ENCODE measurements at places on chromosomes 3 and 15. TPM values are rescaled to one million over a fixed set of nuclear protein-coding genes. Genes with fewer than 3 reads are reported as not detected.

DNA sequence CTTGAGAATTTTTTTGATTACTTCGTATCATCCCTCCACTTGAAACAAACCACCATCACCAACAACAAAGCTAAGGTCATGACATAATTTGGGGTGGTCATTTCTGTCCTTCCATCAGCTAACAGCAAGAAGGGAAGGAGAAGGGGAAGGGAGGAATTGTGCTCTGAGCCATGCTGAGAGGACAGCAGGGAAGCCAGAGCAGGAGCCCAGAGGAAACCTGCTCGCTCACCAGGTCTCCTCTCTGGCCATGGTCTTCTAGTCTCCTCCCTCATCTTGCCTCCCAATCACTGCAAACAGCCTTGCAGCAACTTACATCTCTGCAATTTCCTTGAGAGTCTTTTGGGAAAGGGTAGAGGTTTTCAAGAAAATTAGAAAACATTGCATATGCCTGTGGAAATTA lies 196.7 kb downstream of the SSR3 start:
- H3K4me1 ChIP-seq = no peaks in the 10 kb centered on the region
- no peak for DNase-seq
- peaks cover 19% of the 10 kb centered on the region for H3K27me3 ChIP-seq
- H3K36me3 ChIP-seq = no peaks in the 10 kb centered on the region
- no peak overlapping the region for H3K4me3 ChIP-seq
- H3K27ac ChIP-seq = no peak overlapping the region

DNA sequence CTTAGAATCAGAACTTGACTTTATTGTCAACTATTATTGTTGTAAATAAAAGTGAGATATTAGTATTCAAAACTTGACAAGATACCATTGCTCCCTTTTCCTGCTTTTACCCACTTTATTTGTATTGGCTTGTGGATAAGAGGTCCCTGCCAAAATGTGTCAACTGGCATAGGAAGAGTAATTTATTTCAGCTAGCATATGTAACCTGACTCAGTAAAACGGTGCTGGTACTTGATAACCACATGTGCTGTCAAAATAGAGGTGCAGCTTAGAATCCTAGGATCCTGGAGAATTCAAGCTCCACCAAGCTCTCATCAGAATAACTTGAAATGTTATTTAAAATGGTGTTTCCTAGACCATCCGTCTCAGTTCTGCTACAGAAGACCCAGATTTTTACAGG lies 90.2 kb upstream of the TGFBR2 start:
- peaks cover 6% of the 10 kb centered on the region for H3K36me3 ChIP-seq
- peaks cover 26% of the 10 kb centered on the region for H3K4me1 ChIP-seq
- H3K4me3 ChIP-seq = no peak overlapping the region
- H3K27ac ChIP-seq = no peak overlapping the region

- no peak overlapping the region for H3K27ac ChIP-seq
- no peaks in the 10 kb centered on the region for H3K27me3 ChIP-seq
- no peaks in the 10 kb centered on the region for H3K36me3 ChIP-seq
- DNase-seq = no peak
Measured at GRCh38 chr15:32990071-32990470, 204.4 kb downstream of the FMN1 start.

AP3B2 gene
- total RNA-seq = 0.17 TPM

- H3K36me3 ChIP-seq = no peaks in the 10 kb centered on the region
- no peaks in the 10 kb centered on the region for H3K4me1 ChIP-seq
- DNase-seq = no peak
- H3K27ac ChIP-seq = no peak overlapping the region
- no peak overlapping the region for H3K4me3 ChIP-seq
Measured at GRCh38 chr3:142244056-142244455, 18.7 kb upstream of the GK5 start.

- DNase-seq = no peak
- peaks cover 30% of the 10 kb centered on the region for H3K36me3 ChIP-seq
- H3K4me3 ChIP-seq = no peak overlapping the region
Measured at GRCh38 chr3:129855832-129856419, 37.6 kb downstream of the TMCC1 start.

DNA sequence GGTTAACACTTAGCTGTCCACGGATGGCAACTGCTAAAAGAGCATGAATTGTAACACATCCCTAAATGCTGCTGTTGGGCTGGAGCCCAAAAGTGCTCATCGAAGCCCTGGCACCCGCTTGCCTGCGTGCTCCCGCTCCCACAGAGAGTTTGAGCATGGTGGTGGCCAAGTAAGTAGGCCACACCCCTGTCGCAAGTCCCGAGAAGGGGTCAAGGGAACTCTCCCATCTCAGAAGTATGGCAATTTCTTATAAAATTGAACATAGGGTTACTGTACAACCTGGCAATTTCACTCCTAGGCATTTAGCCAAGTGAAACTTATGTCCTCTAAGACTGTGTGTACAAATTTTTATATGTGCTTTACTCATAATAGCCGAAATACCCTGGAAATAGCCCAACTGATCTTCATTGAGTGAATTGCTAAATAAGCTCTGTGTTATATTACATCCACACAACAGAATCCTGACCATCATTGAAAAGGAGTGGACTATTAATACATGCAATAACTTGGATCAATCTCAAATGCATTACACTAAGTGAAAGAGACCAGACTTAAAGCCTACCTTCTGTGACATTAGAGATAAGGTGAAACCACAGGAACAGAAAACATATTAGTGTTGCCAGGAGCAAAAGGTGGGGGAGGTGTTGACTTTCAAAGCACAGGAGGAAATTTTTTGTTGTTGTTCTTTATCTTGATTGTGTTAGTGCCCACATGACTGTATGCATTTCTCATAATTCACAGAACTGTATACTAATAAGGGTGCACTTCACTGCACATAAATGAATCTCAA lies 1.5 kb upstream of the GCSAM start:
- peaks cover 46% of the 10 kb centered on the region for H3K4me1 ChIP-seq
- no peaks in the 10 kb centered on the region for H3K27me3 ChIP-seq
- H3K27ac ChIP-seq = peak overlapping the region; percentile 39
- H3K36me3 ChIP-seq = peaks cover 4% of the 10 kb centered on the region
- H3K4me3 ChIP-seq = no peak overlapping the region

DNA sequence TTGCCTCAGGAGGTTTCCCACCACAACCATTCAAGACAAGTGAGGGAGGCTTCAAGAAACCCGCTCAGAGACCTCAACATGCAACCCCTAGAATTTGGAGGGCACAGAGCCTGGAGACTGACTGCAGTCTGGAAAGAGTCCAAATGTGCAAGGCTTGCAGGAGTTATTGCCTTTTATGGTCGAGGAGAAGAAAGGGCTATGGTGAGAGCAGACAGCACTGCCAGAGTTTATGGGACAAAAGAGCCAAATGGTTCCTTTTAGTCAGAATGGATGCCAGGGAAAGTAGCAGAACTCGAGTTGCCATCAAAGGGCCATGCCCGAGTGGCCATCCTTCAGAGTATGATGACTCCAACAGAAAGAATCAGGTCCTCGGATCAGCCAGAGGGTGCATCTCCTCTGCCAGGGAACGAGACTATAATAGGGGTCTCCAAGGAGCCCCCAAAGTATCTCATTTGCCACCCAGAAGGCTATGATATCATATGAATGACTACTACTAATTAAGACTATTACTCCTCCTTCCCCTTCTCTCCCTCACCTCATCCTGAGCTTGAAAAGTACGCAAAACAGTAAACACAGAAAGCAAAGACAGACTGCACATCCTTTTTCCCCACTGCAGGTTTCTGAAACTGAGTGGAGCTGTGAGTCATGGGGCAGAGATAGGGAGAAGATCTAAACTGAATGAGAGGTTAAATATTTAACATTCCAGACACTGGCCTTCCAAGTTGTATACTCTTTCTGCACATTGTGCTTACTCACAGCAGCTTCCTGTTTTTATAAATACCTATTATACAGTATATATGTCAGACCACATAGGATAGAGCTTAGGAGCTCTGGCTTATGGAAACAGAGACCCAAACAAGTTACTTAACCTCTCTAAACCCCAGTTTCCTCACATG lies 33.9 kb upstream of the TMCO5A start:
- H3K4me3 ChIP-seq = no peak overlapping the region
- no peaks in the 10 kb centered on the region for H3K27me3 ChIP-seq
- DNase-seq = no peak
- H3K4me1 ChIP-seq = no peaks in the 10 kb centered on the region

GRCh38 chr3:4907643-4908432 lies 71.4 kb upstream of the BHLHE40 start:
- H3K27me3 ChIP-seq = no peaks in the 10 kb centered on the region
- no peak overlapping the region for H3K27ac ChIP-seq
- H3K36me3 ChIP-seq = peaks cover 13% of the 10 kb centered on the region
- peak overlapping the region; percentile 25 for H3K4me3 ChIP-seq
- H3K4me1 ChIP-seq = peaks cover 49% of the 10 kb centered on the region

DNA sequence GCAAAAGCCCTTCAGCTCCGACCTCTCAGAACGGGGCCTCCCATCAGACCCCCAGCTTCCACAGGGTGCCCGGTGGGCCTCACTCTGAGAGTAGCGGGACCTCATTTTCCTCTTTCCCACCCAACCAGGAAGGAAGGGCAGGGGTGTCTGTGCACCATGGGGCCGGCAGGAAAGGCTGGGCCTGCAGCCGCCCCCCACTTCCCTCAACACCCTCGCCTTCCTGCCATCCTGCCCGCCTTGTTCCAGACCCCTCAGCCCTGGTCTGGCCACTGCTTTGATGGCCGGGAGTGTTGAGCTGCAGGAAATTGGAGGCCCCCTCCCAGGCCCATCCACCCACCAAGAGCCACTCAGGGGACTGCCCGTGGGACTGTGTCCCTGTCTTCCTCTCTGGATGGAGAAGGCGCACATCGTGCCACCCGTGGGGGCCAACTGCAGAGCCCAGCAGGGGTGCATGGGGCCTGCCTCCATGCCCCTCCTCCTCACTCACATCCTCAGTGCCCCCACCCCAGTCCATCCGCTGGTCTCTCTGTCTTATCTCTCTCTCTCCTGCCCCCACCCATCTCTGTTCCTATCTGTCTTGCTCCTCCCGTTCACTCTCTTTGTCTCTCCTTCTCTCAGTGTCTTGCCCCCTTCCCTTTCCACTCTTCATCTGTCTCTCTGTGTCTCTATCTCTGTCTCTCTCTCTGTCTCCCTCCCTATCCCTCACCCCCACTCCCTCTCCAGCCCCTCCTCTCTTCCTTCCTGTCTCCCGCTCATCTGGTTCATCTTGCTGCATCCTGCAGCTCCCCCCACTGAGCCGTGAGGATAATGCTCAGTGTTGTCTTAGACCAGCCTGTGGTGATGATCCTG lies 1.8 kb upstream of the PLXND1 start:
- peaks cover 14% of the 10 kb centered on the region for H3K4me1 ChIP-seq
- peak overlapping the region; percentile 1 for H3K4me3 ChIP-seq
- H3K36me3 ChIP-seq = peaks cover 1% of the 10 kb centered on the region
- peaks cover 49% of the 10 kb centered on the region for H3K27me3 ChIP-seq
- DNase-seq = no peak
- no peak overlapping the region for H3K27ac ChIP-seq

DNA sequence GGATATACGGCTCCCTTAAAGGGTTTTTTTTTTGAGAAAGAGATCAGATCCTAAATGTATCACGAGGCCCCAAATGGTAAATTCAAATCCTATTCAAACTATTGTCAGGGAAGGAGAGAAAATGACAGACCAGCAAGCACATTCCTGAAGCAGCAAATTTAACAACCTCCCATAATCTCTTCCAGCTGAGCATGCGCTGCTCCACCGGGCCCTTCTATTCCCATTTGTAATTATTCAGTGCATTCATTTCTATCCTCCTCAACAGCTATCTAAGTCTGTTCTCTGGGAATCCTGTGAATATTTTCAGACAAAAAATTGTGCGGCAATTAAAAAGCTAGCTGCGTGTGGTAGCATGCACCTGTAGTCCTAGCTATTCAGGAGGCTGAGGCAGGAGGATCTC lies 43.2 kb downstream of the MAGI1 start:
- DNase-seq = no peak
- no peak overlapping the region for H3K4me3 ChIP-seq
- no peaks in the 10 kb centered on the region for H3K4me1 ChIP-seq
- no peaks in the 10 kb centered on the region for H3K36me3 ChIP-seq

- H3K27me3 ChIP-seq = peaks cover 25% of the 10 kb centered on the region
- no peak for DNase-seq
- no peak overlapping the region for H3K4me3 ChIP-seq
- no peak overlapping the region for H3K27ac ChIP-seq
- no peaks in the 10 kb centered on the region for H3K36me3 ChIP-seq
Measured at GRCh38 chr3:180684807-180685206, 5.5 kb upstream of the CCDC39 start.

DNA sequence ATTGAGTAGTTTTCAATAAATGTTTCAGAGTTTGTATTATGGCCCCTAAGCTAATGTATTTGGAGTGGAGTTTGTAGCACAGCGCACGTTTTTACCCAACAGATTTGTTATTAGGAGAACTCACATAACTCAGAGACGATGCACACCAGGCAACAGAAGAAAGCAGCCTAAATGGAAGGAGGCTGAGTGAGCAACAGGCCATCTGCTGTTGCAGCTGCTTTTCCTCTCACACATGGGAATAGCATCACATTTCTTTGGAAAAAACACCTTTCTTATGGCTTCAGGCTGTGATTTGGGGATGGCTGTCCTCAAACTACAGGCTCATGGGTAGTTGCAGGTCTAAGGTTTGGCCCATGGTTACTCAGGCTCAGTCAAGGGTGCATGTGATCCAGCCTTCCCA lies 469.3 kb upstream of the MCTP2 start:
- DNase-seq = no peak
- no peaks in the 10 kb centered on the region for H3K27me3 ChIP-seq
- H3K27ac ChIP-seq = no peak overlapping the region
- no peak overlapping the region for H3K4me3 ChIP-seq
- H3K4me1 ChIP-seq = no peaks in the 10 kb centered on the region
- H3K36me3 ChIP-seq = no peaks in the 10 kb centered on the region

GRCh38 chr15:47689660-47690059 lies 27.6 kb upstream of the SEMA6D start:
- no peak for DNase-seq
- no peaks in the 10 kb centered on the region for H3K36me3 ChIP-seq
- H3K27ac ChIP-seq = no peak overlapping the region
- no peak overlapping the region for H3K4me3 ChIP-seq
- H3K4me1 ChIP-seq = no peaks in the 10 kb centered on the region

DNA sequence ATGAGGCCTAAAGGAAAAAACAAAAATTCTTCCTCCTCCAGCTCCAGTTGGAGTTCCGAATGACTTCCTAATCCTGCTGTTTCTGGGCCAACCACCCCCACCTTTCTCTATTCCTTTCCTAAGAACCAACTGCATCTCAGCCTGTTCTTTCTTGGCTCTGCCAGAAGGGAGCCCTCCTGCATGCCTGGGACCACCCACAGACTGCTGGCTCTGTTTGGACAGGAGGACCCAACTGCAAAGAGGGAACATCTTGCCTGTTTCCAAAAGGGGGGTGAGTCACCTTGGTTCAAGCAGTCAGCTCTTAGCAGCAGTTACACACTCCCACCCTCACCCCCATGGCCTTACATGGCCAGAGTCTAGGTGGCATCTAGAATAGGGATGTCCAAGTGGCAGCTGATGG lies 116.0 kb upstream of the PRICKLE2 start:
- peaks cover 14% of the 10 kb centered on the region for H3K27me3 ChIP-seq
- H3K4me1 ChIP-seq = no peaks in the 10 kb centered on the region
- no peak for DNase-seq
- H3K36me3 ChIP-seq = no peaks in the 10 kb centered on the region
- no peak overlapping the region for H3K27ac ChIP-seq

- H3K36me3 ChIP-seq = no peaks in the 10 kb centered on the region
- H3K4me1 ChIP-seq = no peaks in the 10 kb centered on the region
- no peak overlapping the region for H3K4me3 ChIP-seq
Measured at GRCh38 chr3:175163686-175164085, 304.6 kb downstream of the NAALADL2 start.

Measured in activated naive CD8-positive, alpha-beta T cell treated with anti-CD3 and anti-CD28 coated beads, Interleukin-2, amount 10 ng/mL, durations not matched to agents 7 days and 5 days (primary cell).